Activated T-cell treated with anti-CD3 and anti-CD28 coated beads, Interleukin-2, amount 50 U/mL, for 1 hour (primary cell): ENCODE measurements at places on chromosomes 13 and 19.
A peak's percentile ranks its signal among the peaks of the same experiment; 100 is the strongest.

DNA sequence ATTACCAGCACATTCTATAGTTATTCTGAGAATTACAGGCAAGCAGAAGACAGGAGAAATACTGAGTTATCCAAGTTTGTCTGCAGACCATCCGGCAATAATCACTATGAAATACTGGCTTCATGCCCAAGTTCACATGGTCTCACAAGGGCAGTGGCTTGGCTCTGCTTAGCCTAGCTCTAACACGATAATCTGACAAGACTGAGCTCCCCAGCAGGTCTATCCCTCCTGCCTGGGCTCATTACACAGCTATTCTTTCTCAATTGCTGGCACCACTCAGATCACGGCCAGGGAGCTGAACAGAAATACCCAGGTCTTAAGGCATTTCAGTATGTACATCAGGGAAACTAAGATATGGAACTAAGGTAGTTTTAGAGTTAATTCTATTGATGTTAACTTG, 361.6 kb upstream of the PCDH20 start:
- DNase-seq, result no peak

DNA sequence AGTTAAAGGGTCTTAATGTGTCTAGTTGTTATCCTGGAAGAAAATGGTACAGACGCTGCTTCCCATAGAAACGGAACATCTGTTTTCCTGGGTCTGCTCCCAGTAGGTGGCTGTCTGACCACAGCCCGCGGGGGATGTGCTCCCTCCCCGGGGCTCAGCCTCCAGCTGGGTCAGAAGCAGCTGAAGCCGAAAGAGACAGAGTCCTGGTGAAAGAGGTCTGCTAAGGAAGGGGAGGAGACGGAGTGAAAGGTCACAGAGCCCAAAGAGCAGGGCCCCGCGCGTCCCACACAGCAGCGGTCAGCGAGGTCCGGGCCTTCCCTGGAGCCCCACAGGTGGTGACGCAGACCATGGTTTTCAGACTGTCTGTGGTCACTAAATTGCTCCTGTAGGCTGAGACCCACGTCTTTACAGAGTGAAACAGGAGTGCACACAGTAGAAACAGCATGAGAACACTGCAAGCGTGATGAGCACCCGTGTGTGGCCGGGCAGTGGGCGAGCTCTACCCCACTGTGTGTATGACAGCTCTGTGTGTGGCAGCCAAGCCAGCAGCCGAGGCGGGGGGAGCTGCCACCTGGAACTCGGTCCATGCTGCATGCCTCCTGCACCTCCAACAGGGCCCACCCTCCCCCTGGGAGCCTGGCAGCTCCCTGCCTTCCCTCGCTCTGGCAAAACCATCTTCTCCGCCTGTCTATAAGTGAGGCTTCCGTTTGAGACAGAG, 52.0 kb upstream of the C13orf46 start:
- no peak for DNase-seq

DNA sequence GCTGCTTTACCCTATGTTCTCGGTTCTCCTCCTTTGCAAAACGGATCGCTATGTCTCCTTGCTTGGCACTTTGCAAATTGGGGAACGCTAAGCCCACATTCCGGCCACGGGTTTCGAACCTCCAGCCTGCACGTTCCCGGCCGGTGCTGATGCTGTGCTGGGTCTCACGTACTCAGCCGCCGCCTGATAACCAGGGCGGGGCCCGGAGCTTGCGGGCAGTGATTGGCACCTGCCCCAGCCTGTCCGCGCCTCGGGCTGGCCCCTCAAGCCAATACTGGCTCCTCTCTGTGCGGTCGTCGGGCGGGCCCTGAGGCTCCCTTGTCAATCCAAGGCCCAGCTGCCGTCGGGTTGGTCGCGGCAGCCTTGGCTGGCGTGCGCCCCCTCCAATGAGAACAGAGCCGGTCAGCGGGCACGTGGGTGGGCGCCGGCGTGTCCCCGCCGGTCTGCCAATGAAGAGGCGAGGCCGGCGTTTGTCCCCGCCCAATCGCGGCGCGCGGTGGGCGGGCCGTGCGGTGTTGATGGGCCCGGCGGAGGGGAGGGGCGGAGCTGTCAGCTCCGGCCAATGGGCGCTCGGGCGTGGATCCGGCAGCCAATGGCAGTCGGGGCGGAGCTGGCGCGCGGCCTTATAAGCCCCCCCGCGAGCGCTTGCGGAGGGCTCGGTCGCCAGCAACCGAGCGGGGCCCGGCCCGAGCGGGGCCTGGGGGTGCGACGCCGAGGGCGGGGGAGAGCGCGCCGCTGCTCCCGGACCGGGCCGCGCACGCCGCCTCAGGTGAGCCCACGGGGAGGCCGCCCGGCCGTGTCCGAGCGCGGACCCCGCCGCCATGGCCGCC, at the start of gene KDM4B:
TSS of gene KDM4B (plus strand) at position 652 of the 830 bp plus-strand sequence. CDS start 63,778 bp downstream, outside the sequence.
- peak; percentile 99 for DNase-seq

DNA sequence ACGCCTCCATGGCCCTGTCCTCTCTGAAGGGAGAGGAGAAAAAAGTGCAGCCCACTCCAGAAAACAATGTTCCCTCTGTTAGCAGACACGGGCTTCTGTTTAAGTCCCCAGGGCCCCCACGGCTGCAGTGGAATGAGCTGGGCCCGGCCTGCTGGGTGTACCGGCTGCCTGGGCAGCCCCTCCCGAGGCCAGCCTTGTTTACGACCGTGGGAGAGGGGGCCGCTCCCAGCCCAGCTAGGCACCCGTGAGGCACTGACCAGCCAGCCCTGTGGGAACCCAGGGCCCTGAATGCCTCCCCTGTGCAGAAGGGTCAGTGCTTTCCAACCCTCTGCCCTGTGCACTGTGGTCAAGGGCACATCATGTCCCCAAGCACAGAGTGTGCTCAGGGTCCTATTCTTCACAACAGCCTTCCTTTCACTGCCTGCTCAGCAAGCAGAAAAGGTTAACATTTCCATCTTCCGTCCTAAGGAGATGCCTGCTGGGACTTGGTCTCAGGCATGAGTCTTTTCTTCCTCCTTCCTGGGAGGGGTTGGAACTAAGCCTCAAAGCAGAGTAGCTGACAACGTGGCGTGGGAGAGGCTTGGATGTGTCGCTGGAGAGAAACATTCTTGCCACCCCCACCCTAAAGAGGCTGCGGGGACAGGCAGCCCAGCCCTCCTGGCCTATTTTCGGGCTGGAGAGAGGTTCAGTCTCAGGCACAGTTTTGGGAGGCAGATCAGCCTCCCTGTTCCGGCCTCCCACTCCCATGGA, 90.1 kb downstream of the RGCC start:
- DNase-seq, result no peak

- no peak for DNase-seq
These were observed 2175.9 kb downstream of the PCDH9 start for GRCh38 chr13:65054277-65054676.

DNA sequence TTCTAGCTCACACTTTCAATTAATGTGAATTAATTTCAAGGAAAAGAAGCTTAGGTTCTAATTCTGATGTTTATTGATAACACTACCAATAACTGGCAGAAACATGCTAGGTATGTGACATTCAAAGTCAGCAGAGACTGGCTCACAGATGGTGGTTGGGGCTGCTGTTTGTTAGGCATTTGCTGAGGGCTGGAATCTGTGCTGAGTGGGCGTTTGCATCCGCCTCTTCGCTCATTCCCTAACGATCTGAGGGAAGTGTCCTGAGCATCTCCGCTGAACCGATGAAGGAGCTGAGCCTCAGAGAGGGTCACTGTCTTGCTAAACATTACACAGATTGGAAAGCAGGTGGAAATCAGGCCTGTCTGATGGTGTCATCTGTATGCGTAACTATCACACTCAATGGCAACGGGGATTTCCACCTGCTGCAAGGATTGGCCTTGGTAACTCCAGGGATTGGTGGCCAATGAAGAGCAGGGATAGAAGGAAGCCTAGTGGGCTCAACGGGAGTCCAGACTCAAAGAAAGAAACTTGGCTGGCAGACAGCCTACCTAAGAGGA, 338.9 kb downstream of the TEX29 start:
- no peak for DNase-seq

DNA sequence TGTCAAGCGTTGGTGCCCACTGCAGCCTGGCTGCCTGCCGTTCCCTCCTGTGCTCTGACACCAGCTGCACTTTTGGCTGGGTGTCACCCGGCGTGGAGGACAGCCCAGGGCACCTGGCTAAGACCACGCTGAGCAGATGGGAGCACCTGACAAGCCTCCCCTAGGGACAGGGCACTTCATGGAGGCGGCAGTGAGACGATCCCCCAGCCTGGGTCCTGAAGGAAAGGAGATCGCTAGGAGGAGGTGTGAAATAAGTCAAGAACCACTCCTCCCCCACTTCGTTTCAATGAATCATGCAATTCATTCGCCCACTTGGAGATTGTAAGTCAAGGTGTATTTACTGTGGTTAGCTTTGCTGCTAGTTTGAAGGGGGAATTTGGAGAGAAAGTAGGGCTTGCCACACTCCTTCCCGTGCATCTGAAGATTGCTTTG, 38.8 kb downstream of the VSTM2B start:
- DNase-seq, result no peak

DNA sequence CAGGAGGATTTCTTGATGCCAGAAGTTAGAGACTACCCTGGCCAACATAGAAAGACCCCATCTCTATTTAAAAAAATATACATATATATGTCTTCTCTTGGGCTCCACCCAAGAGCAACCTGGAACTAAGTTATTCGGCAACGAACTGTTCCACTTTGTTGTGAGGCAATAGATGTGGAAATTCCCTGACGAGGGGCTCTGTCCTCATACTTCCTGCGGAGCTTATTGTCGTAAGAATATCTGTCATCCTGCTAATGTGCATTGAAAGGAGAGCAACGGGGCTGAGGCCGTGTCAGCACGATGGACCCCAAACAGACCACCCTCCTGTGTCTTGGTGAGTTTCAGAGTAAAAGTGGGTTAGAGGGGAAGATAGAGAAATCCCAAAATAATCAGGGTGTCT, at the start of gene FCAR:
TSS of gene FCAR (plus strand) at position 246 of the 400 bp plus-strand sequence. CDS start at position 301, 55 bp downstream.
- DNase-seq, result no peak

- no peak for DNase-seq
These were observed 11.3 kb downstream of the ZFR2 start for GRCh38 chr19:3857449-3858003.

- no peak for DNase-seq
These were observed 131.3 kb downstream of the CYSLTR2 start for GRCh38 chr13:48784916-48785548.

DNA sequence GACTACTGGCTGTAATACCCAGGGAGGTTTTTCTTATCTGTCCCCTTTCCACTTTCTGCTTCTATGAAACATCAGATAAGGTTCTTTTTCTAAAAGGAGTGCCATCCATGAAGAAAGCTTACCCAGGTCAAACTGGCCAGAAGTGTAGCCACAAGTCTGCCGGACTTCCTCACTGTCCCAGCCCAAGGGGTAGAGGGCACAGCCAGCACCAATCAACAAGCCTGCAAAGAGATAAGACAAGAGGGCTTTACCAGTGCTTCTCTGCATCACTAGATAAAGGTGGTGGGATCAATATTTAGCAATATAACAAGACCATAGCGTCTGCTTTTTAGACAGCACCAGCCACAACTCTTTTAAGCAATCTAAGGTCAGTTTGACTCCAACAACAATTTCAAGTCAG, 224.7 kb downstream of the LHFPL6 start:
- DNase-seq, result no peak

GRCh38 chr19:32220951-32221350, 124.5 kb upstream of the ZNF507 start:
- no peak for DNase-seq

DNA sequence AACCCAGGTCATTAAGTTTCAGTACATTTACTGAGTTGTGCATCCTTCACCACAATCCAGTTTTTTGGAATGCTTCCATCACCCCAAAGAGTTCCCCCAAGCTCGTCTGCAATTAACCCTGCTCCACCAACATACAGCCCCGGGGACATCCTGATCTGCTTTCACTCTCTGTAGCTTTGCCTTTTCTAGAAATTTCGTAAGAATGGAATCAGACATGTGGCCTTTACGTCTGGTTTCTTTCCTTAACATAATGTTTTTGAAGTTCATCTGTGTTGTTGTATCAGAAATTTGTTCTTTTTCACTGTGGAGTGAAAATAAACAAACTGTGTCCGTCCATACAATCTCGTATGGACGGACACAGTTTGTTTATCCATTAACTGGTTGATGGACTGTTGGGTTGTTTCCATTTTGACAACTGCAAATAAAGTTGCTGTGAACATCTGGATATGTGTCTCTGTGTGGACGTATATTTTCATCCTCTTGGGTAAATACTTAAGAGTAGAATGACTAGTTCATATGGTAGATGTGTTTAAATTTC, 2.9 kb downstream of the KLHL26 start:
- no peak for DNase-seq

GRCh38 chr19:47618771-47619170, 9.8 kb downstream of the BICRA start:
- DNase-seq, result no peak

DNA sequence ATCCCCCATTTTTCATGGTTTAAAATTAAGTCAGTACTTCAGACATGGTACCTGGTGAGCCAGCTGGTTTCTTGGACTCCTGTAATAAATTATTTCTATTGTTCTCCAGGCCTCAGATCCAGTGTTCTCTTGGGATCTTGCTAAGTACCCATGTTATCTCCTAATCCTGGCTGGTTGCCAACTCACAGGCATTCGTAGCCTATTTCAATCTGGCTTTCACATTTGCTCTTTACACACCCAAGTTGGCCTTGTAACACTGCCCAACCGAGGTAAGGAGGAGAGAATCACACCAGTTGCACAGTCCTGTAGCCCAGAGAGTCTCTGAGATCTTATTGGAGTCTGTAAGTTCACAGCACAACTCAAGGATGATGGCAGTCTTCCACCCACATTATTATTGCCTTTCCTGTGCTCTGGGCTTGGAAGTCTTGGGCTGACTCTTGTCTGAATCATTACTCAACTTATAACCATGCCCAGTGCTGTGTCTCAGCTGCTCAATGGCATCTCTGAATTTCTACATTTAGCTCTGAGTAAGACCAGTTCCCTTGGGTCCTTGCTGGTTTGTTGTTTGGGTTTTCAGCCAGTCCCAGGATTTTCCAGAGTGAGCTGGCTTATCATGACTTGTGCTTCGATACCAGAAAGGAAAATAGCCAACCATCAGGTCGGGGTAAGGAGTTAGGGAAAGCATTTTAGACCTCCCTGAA, 76.6 kb upstream of the KLF12 start:
- no peak for DNase-seq

GRCh38 chr19:49110567-49110966, 3.6 kb upstream of the LIN7B start:
- DNase-seq, result no peak

DNA sequence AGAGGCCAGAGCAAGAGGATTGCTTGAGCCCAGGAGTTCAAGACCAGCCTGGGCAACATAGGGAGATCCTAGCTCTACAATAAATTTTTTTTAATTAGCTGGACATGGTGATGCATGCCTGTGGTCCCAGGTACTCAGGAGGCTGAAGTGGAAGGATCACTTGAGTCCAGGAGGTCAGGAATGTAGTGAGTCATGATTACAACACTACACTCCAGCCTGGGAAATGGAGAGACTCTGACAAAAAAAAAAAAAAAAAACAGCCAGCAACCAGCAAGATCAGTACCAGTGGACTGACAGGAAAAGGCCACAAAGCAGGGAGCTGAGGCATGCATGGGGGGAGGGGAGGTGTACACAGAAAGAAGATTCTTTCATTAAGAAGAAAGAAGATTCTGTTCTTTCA, 52.7 kb upstream of the RFXAP start:
- DNase-seq, result no peak

GRCh38 chr19:44857837-44858236, 11.7 kb downstream of the NECTIN2 start:
- DNase-seq, result no peak

GRCh38 chr13:41960211-41960636, 685 bp downstream of the VWA8 start:
- DNase-seq, result no peak

- no peak for DNase-seq
These were observed 4.2 kb upstream of the SPC24 start for GRCh38 chr19:11159598-11160439.
